ENCODE measurements at places on chromosomes 5 and 9.

DNA sequence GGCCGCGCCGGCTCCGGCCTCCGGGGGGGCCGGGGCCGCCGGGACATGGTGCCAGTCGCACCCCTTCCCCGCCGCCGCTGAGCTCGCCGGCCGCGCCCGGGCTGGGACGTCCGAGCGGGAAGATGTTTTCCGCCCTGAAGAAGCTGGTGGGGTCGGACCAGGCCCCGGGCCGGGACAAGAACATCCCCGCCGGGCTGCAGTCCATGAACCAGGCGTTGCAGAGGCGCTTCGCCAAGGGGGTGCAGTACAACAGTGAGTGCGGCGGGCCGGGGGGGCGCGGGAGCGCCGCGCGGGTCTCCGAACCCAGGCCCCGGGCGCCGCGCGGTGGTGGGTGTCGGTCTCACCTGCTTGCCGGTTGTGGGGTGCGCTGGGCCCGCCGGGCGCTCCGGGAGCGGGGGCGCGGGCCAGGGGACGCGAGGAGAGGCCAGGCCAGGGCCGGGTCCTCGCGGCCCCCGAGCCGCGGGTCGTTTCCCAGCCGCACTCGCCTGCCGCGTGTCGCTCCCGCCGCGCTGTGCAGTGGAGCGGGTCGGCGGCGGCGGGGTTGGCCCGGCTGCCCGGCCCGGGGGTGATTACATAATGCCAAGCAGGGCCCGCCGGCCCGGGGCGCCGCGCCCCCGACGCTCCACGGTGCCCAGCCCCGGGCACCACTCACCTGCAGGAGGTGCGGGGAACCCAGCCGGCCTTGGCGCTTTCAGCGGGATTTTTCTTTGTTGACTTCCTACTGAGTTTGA is 492 bp downstream of the RABL6 start:
- DNase-seq: peak; percentile 50

DNA sequence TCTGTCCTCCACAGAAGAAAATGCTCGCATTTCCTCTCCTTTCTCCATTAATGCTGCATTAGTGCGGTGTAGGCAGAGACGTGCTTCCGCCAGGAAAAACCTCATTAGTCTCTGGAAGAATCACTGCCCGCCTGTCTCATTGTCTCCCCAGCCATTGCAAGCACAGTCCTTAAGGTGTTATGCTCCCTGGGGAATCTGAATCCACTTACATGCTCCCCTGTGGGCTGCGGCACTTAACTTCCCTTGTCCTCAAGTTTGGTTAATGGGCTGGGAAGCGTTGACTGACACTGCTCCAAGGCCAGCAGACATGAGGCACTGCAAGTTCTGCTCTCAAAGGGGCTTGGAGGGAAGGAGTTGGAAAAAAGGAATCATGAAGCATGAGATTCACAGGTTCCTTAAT is 41.6 kb downstream of the TARS1 start:
- no peak for DNase-seq

GRCh38 chr5:83645936-83646335 is 74.7 kb downstream of the HAPLN1 start:
- no peak for DNase-seq

DNA sequence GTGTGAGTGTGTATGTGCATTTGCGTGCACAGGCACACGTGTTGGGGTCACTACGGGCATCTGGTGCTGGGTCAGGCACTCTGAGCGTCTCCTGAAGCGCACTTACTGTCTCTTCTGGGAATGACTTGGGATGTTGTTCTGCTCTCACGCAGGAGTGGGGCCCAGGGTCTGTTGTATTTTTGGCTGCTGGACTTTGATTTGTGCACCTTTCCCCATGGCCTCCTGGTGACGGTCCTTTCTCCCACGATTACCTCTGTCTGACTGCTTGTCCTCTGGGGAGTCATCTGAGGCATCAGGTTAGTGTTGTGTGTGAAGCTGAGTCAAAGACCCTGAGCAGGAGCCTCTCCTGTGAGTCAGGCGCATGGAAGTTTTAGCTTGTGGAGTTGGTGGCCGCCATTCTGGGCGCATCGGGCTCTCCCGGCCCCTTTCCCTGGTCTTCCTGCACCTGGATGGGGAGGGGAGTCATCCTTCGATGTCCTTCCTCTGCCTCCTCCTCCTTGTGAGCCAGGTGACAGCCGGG is 62.1 kb downstream of the RXRA start:
- DNase-seq: no peak

DNA sequence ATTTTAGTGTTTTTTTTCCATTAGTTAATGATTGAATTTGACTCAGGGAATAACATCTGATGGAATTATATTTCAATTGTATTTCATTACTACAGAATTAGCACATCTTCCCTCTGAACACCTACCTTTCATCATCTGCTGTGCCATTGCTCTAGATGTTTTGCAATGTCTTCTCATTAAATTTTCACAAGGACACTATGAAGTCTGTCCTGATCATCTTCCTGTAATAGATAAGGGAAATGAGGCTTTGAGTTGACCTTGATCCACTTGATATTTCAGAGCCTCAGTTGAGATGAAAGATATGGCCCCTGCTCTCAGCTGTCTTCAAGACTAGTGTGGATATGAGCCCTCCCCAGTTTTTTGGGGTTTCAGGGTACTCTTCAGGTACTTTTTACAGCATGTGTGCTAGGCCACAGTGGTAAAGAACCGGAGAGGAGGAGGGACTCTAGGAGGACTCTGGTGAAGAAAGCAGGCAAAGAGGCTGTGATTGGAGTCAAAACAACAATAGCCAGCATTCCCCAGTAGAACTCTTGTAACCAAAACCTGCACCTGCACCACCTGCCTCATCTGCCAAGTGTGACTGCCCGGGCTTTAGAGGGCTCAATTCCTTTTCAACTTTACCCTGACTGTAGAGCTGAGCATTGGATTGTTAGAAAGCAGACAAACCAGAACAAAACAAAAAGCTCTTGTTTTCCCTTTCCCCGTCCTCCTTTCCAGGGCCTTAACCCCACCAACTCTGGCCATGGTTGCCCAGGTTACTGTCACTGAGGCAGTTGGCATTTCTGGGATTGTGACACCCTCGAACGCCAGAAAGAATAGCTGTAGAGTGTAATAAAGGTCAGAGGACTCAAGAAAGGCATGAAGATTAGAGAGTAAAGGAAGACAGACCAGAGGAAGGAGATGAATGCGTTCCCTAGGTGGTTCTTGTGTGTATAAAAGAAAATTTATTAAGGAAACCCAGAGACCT is 56.3 kb downstream of the ERAP1 start:
- DNase-seq: no peak

DNA sequence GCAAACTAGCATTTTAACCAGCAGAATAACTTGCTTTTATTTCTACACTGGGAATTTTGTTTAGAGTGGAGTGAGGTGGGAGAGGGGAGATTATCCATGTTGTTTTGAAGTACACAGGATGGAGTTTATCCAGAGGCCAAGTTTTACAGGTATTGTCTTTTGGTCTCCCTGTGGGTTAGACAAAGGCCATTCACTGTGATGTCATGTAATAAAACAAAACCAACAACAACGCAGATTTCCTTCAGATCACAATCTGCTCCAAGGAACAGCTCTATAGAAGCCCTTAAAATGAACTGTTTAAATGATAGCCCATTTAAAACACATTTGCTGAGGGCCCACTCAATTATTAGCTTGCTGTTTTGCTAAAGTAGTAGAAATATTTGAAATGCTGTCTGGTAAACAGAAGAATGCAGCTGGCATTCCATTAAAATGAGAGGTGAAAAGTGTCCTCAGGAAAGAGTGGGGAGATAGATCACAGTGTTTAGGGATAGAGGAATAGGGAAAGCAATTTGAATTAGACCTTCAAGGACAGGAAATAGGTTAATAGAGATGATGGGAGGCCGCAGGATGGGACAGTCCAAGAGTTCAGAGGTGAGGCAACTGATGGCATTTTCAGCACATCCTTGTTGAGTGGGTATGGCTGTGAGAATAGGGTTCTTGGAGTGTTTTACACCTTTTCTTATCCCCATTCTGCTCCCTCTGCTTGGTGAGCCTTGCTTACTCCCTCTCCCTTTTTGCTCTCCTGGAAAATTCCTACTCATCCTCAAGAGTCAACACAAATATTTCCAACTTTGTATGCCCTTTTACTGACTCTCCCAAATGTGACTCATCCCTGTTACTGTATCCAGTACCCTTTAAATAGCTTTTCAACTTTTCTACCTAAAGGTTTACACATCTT is 140.1 kb upstream of the NR3C1 start:
- no peak for DNase-seq

DNA sequence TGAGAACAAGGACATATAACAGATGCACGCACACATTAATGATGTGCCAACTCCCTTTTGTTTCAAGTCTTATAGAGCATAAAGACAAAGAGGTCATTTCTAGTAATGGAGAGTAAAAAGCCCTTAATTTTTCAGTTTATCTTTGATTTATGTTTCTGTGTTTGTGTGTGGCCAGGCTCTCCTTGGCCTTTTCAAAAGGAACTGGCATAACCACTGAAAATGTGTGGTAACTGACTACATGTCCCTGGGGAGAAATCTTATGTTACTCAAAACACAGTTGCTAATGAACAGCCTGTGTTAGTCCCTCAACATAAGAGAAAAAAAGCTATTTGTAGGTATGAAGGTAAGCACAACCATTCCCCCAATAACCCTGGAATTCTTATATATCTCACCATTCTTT is 47.6 kb upstream of the SHOC1 start:
- no peak for DNase-seq

Measured in stimulated activated CD8-positive, alpha-beta memory T cell treated with anti-CD3 and anti-CD28 coated beads, Interleukin-4, amount 100 ng/mL, for 48 hours (primary cell).